ENCODE measurements at places on chromosomes 6 and 20.

GRCh38 chr20:39376788-39377187 is 414.6 kb downstream of the DHX35 start:
- DNase-seq, result no peak

- no peak for DNase-seq
These were observed 27.6 kb downstream of the GRM1 start for GRCh38 chr6:146056506-146056905.

DNA sequence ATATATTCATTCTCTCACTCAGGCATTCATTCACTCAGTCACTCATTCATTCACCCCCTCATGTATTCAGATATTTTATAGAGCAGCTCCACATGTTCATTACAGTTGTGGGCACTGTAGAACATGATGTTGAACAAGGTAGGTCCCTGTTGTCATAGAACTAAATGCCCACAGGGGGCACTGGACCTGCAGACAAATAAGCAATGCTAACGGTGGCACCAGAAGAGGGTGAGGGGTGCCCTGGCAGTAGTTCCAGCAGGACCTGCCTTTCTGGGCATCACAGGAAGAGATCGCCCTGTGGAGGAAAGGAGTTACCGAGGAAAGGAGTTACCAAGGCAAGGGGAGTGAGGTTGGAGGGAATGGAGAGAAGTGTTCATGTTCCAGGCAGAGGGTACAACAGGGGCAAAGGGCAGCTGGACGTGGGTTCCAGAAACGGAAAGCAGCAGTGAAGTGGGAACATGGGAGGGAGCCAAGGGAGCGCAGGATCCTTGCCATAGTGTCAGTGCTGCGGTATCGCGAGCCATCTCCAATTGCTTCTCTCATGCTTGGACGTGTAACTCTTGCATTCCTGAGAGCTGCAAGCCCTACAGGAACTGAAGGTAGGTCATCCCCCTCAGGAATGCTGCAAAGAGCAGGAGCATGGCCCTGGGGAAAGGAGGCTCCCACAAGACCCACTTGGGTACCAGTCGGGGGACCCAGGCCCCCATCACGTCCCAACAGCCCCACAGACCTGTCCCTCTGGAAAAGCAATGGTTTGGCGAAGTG is 128.2 kb downstream of the EDN3 start:
- DNase-seq, result no peak

DNA sequence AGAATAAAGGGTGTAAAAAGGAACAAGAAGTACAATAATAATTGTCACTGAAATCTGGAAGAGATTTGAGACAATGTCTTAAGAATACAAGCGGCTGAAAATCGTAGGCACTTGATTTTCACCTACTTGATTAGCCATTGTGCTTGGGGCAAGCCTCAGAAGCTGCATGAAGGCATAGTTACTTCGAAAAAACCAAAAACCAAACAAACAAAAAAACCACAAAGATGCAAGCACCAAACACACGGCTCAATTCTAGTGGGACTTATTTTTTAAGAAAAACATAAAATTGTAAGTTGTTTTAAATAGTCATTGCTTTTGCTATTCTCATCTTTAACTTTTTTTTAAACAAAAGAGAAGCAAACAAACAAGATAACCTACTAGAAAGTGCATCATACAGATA is 235.6 kb downstream of the OGFRL1 start:
- DNase-seq, result no peak

DNA sequence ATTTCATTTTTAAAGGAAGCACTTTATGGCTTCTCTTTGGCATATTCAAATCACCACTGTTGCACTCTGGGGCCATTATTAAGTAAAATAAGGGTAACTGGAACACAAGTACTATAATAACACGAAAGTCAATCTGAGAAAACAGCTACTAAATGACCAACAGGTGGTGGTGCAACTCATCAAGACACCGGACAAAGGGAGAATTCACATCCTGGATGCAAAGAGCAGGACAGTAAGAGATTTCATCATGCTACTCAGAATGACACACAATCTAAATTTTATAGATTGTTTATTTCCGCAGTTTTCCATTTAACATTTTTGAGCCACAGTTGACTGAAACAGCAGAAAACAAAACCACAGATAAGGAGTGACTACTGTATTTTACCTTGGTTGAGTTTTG is 27.6 kb upstream of the LY86 start:
- no peak for DNase-seq

- no peak for DNase-seq
These were observed 21.5 kb downstream of the EZR start for GRCh38 chr6:158797331-158798310.

GRCh38 chr20:19947611-19948264 is 69.4 kb upstream of the NAA20 start:
- no peak for DNase-seq

- peak; percentile 53 for DNase-seq
These were observed 22.6 kb upstream of the HLA-DQB2 start for GRCh38 chr6:32785781-32786533.

- DNase-seq, result no peak
These were observed 75.0 kb downstream of the PLCB4 start for GRCh38 chr20:9143926-9144325.

- peak; percentile 96 for DNase-seq
These were observed 9.4 kb downstream of the ABCC10 start for GRCh38 chr6:43436577-43437282.

DNA sequence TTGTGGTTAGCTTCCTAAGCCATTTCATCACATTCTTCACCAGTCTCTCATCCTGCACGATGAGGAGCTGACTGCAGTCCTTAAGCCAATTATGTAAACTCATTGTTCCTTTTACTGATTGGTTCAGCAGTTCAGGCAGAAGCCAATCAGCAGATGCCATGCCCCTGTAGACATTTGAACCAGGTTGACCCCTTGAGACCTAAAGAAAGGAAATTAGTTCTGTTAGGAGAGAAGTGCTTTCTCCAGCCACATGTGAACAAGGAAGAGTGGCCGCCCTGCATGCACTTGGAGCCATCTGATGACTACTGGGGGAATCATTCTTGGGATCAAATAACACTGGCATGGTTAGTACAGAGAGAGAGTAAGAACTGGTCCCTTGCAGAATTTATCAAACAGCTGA is 535.2 kb upstream of the ID4 start:
- DNase-seq, result peak; percentile 30

DNA sequence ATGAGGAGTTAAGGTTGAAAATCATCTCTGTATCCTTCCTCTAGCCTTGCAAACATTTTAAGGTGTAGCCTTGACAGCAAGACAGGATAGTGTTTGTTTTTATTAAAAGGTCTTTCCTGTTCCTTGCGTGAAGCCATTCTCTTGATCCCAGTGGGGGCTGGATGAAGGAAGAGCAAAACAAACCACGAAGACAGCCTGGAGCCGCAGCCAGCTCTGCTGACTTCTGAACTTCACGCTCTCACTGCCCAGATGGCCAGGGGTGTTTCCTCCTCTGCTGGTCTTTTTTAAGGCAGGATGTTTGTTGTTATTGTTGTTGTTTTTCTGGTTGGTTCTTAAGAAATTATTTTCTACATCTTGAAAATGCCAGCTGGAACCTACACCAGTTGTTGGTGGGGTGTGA is 156.4 kb downstream of the MTHFD1L start:
- DNase-seq, result no peak

- no peak for DNase-seq
These were observed 147.5 kb downstream of the BCAS1 start for GRCh38 chr20:53922901-53923314.

Measured in RWPE1 (cell line).